T-helper 1 cell (primary cell): ENCODE measurements at places on chromosomes 11 and 22.

GRCh38 chr22:17213976-17214375 is 5.3 kb downstream of the ADA2 start:
- no peak for DNase-seq

DNA sequence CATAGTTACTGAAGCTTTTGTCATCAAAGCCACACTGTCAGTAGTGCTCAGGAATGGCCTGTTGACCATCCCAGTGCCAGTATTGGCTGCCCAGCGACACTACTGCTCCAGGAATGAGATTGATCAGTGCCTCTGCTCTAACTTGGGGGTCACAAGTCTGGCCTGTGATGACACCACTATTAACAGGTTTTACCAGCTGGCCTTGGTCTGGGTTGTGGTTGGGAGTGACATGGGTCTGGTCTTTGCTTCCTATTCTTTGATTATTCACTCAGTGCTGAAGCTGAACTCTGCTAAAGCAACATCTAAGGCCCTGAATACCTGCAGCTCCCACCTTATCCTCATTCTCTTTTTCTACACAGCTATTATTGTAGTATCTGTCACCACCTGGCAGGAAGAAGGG is 21.5 kb downstream of the OR56B4 start:
- DNase-seq = no peak

- DNase-seq = no peak
These were observed 29.3 kb upstream of the CSNK1E start for GRCh38 chr22:38346506-38346905.

DNA sequence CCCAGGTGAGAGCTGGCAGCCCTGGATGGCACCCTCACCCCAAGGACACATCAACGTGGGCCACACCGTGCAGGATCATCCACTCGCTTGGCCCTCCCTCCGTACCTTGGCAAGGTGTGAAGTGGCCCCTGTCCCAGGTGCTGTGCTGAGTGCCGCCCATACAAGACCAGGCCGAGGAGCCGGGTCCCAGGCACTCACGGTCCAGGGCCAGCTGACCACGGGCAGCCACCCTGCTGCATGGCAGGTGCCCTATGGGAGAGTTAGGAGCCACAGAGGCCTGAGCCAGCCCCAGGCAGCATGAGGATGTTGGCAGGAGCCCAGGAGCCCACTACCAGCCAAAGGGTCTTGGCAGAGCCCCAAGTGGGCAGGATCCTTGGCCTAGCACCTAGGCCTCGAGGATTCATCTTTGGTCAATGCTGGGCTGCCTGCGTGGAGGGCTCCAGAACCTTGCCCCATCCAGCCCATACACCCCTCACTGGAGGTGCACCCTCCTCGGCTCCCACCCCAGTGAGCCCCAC is 19.6 kb downstream of the RTN4R start:
- no peak for DNase-seq

GRCh38 chr11:18802381-18803257 is 11.0 kb upstream of the PTPN5 start:
- DNase-seq = peak; percentile 64

DNA sequence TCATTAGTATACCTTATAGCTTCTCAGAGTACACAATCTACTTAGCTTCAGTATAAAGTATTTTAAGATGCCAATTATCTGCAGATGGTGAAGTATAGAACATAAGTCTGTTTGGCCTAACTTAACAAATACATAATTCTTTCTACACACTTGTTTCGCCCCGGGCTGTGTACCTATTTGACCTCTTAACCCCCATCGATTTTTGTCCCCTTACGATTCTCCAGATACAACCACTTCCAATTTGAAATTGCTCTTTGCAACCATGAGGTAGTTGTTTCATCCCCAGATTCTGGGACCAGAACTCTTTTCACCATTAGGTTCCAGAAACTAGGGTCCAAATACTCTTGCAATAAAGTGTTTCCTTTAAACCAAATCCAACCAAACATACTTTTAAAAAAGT is 10.0 kb upstream of the UPB1 start:
- no peak for DNase-seq

GRCh38 chr11:93329936-93330445 is 551 bp upstream of the DEUP1 start:
- DNase-seq = no peak

DNA sequence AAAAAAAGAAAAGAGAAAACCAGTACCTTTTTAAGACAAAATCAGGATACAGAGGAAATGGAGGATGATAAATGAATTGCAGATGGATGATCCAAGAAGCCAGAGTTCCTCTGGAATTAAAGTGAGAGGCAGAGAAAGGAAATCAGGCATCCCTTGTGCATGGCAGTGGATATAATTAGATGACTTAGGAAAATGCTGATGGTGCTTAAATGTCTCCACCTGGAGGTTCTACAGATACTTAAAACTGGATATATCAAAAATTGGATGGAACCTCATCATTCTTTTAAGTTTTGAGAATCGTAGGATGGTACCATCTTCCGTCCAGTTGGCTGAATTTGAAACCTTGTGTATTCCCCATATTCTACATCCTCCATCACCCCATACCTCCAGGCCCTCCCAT is 1040.0 kb downstream of the NTM start:
- DNase-seq = no peak

DNA sequence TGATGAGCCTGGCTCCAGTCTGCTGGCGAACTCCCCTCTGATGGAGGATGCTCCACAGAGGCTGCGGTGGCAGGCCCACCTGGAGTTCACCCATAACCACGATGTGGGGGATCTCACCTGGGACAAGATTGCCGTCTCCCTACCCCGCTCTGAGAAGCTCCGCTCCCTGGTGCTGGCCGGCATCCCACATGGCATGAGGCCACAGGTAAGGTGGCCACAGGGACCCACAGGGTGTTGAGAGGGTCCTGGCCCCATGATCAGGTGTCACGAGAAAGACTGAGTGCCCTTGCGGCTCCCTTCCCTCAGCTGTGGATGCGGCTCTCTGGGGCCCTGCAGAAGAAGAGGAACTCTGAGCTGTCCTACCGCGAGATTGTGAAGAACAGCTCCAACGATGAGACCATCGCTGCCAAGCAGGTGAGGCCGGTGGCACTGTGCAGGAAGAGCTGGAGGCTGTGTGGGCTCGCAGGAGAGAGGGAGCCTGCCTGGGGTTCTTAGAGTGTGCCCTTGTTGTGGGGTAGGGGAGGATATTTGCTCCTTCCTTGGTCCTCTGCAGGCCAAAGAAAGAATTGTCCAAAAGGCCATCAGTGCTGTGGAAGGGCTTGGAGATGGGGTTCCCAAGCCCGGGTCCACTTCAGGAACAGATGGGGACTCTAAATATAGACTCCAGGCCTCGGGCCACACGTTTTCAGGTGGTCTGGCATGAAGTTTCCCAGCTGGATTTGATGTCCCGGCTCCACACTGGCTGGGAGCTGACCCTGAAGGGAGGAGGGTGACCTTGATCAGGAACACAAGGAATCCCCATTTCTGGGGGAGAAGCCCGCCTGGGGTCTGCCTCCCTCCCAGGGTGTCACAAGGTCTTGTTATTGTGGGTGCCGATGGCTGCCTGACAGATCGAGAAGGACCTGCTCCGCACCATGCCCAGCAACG is 34.1 kb downstream of the SGSM3 start:
- DNase-seq = no peak

GRCh38 chr11:112548641-112549040 is 288.0 kb upstream of the PLET1 start:
- no peak for DNase-seq

DNA sequence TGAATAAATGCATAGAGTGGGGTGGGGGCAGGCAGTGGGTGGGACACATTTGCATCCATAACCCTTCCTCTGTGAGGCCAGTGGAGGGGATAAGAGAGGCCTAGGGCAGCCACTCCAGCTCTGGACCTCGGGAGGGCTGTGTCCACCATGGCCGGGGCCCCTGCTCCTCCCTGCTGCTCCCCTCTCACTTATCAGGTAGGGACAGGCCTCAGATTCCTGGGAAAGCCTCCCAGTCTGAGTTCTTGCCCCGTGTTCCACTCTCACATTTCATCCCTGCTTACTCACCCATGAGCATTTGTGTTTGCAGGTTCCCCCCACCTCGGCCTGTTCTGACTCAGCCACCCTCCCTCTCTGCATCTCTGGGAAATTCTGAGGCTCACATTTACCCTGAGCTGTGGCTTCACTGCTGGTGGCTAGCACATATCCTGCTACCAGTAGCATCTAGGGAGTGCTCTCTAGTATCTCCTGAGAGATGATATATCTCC is 128.7 kb upstream of the TOP3B start:
- no peak for DNase-seq

- peak; percentile 39 for DNase-seq
These were observed at the start of gene OR4D9 for GRCh38 chr11:59510941-59511589. OR4D9 (plus strand) TSS chr11:59511539; CDS start chr11:59514913, 3,374 bp downstream.
